ENCODE measurements at places on chromosomes 5 and 9.

DNA sequence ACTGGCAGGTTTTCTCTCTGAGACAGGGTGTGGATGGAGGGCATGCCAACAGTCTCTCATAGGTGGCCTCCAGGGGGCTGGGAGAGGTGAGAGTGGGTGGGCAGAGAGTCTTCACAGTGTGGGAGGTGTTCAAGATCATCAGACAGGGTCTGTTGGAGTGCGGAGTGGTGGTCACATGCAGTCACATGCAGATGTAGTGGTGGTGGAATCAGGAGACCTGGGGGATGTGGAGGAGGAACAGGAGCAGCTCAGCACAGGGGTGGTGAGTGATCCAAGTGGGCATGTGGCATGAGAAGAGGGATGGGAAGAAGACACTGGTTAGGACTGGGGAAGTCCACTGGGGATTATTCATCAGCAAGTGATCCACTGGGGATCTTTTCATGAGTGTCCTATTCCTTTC lies 5.8 kb downstream of the GM2A start:
- no peak for DNase-seq

DNA sequence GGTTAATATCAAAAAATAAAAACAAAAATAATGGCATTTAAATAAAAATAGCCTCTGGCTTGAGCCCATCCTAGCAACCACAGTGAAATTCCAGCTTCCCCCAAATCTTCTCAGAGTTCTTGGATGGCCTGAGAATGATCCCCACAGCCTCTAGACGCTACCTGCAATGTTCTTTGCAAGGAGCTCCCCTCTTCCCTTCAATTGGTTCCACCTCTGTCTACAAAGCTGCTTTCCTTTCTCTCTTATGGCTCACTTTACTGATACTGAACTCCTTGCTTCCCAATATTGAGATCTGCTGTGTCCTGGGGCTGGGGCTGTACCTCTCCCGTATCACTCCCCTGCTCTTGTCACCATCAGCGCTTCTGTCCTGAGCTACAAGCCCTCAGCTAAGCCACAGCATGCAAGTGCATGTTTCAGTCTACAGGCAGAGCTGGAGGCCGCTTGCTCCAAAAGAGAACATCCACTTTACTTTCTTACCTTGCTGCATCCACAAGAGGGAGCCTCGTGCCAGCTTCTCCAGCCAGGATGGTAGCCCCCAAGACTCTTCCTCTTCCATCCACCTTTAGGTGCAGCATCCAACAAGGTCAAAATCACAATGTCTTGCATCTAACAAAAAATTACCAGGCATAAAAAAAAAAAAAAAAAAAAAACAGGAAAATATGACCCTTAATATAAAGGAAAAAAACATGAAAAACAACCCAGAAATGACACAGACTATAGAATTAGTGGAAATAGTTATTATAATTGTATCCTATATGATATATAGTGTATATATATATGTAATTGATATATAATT lies 57.4 kb upstream of the PRSS3 start:
- no peak for DNase-seq

- DNase-seq, result no peak
These were observed 3.0 kb upstream of the SYNPO start for GRCh38 chr5:150637245-150638052.

- no peak for DNase-seq
These were observed 112.5 kb downstream of the VAV2 start for GRCh38 chr9:133879615-133880014.

GRCh38 chr5:133257977-133258376 lies 206.2 kb downstream of the HSPA4 start:
- DNase-seq, result no peak

DNA sequence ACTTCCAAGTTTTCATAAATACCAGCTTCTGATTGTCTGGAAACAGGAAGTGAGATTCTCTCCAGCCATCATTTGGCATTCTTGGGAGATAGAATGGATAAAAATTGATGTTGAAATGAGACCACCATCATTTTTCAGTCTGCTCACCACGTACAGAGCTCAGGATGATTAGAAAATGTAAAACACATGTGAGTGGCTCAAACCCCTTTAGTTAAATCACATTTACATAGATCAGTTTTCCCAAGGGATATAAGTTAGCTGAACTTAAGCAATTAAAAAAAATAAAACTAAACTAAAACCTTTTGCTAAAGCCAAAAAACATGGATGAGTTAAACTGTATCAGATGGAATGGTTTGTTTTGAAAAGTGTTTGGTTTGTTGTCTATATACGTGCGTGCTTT lies 37.1 kb upstream of the GDNF start:
- DNase-seq, result no peak

- DNase-seq, result no peak
These were observed 12.4 kb downstream of the WNK2 start for GRCh38 chr9:93196096-93197055.

- no peak for DNase-seq
These were observed 39.1 kb upstream of the NOTCH1 start for GRCh38 chr9:136584934-136585333.

DNA sequence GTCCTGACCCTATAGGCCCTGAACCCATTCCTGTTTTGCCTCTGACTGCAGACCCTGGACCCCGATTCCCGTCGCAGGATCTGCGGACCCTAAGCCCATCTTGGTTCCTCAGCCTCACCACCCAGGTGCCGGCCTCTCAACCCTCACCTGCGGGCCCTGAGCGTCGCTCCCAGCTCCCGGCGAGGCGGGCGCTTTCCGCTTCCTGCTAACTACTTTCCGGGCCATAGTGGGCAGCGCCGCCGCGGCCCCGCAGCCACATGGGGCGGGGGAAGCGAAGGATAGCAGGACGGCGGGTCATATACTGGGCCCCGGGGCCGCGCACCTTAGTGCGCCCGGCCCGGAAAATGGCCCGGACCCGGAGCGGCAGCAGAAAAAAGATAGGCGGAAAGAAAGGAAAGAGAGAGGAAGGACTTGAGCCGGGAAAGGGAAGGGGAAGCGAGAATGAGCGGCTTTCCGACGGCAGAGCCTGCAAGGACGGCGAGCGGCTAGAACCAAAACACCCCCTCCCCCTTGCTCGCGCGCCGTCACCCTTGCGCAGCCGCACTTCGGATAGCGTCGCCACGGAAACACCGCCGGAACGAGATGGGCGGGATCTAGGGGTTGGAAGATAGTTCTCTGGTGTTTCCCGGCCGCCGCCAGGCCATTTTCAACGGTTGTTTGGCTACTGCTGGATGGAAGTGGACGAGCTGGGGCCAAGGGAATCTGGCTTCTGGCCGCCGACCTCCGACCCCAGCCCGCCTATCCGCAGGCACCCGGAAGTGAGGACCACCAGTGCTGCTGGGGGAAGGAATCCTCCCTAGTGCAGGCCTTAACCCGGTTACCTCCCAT lies at the start of gene DCAF12:
DCAF12 (minus strand) TSS at position 492 of the 828 bp plus-strand sequence; CDS start at position 225, 267 bp downstream.
- DNase-seq, result peak; percentile 85

- DNase-seq, result no peak
These were observed 25.9 kb downstream of the PSMB7 start for GRCh38 chr9:124389146-124389939.

DNA sequence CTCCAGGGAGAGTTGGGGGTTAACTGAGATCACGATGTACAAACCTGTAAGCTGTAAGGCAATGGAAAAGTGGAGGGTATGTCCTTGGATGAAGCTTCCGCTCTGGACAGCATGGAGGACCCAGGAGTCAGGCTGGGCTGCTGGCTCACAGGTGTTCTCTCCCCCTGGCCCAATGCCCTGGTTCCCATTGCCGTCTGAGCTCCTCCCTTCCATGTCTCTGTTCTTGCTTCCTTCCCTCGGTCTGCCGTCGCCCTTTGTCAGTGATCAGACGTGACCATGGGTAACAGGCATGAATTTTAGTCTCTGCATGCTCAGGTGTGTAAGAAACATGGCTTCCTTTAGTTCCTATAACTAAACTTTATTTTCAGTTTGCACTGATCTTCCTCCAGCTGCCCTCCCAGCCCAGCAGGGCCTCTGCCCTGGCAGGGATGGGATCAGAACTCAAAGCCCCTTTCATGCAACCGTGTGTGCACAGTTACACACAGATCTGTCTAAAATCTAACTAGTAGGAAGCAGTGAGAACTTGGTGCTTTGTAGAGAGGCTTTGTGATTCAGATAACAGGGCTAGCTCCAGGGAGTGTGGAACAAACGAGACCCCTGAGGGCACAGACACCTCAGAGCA lies 51.7 kb upstream of the KCNMB1 start:
- no peak for DNase-seq

DNA sequence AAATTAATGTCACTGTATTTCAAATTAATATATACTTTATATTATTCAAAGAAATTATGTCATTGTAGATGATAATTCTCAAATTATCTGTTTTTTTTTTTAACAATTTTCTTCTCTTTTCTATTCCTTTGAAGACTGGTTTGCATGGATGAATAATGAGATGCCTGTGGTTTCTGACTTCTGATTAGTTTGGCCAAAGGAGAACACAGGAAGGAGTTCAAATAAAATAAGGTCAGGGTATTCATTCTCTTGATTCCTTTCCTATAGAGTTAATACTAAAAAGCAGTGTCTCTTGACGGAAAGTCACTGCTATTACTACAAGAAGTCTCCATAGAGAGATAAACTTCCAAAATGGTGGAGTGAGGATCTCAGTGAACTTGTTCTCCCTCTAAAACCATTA lies 279.6 kb upstream of the FTMT start:
- DNase-seq, result no peak

DNA sequence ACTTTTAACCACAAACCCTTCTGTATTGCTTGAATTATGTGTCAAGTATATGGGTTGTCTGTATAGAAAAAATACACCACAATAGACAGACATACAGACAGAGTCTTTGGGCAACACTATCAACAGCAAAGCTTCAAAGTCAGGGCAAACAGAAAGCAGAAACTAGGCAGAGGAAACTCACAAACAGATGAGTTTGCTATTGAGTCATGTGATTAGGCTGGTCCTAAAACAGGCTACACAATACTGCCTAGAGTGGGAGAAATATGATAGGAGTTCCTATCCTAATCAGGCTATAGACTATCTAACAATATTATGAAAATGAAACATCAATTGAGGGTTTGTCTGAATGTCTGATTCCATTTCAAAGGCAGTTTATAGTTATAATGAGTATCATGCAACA lies 156.4 kb downstream of the EDIL3 start:
- DNase-seq, result no peak

DNA sequence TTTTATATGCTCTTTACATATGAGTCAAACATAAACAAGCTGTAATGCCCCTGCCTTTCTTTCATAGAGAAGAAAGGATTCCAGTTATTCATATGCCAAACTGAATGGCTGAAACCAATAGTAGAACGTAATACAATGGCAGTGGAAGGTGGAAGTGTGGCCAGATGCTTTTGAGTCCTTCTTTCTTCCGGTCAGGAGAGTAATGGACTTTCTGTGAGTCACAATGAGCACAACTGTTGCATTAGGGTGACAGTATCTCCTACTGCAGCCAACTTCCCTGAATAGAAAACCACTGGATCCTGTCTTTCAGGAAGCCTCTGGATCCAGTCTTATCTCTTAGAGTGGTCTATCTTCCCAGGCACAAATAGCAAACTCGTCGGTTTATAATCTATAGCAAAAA lies 855.2 kb downstream of the MAT2B start:
- DNase-seq, result no peak

GRCh38 chr9:132585954-132586829 lies 3.8 kb downstream of the BARHL1 start:
- no peak for DNase-seq

DNA sequence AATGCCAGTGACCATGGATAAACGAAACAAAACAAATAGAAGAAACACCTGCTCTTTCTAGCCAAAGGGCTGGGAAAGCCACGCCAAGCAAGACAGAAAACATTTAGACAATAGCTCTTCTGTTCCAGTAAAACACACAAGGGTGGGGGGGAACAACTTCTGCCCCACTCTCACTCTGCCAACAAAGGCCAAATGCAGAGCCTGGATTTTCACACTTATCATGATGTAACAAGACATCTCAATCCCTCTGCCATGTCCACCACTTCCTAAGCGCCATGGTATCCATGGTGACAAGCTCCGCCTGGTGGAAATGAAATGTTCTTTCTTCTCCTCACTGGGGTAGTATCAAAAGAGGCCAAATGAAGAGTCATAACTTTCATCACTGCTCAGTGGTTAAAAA lies 60.6 kb downstream of the DRD1 start:
- DNase-seq, result no peak

DNA sequence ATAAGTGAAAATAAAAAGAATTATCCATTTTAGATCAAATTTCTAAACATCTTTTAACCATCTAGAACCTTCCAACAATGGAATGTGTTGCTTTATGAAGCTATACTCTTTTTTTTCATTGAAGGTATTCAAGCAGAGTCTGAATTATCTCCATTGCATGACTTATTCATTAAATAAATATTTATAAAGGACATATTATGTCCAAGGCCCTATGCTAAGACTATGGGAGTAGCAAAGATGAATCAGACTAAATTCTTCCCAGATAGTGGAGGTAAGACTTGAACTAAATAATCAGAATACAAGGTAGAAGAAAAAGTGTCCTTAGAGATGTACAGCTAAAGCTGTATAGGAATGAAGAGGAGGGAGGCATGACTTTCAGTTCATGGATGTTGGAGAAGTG lies 215.5 kb upstream of the RGMB start:
- DNase-seq, result no peak

All from GM18507 (cell line).